Cortex of kidney (tissue), 1 donor: ENCODE measurements at places on chromosomes 3 and 15.

- no peak for DNase-seq
Measured at GRCh38 chr3:32278714-32279113, 40.2 kb downstream of the CMTM8 start.

GRCh38 chr3:9296241-9296640 lies 46.8 kb upstream of the SRGAP3 start:
- no peak for DNase-seq

GRCh38 chr3:187406927-187407326 lies 38.7 kb downstream of the RTP4 start:
- DNase-seq, result no peak

GRCh38 chr15:76181705-76182107 lies 121.9 kb downstream of the TMEM266 start:
- DNase-seq, result no peak

GRCh38 chr15:56886363-56886931 lies 32.0 kb upstream of the TCF12 start:
- DNase-seq, result no peak

- no peak for DNase-seq
Measured at GRCh38 chr3:18901571-18901970, 246.7 kb upstream of the KCNH8 start.

DNA sequence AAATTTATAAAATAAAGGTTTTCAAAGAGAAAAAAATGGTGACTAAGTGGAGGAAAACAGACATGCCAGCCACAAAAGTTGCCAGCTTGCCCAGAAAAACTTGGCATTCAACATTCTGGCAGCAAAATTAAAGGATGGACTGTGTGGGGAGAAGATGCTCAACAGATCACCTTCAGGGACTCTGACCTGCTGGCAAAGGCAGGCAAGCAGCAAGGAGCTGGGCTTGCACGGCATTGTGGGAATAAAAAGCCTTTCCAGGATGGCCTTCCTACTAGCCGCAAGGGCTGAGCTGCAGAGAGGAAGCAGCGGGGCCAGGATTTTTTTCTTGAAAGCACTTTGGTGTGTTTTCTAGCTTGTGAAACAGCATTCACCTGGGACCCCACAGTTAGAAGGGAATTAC lies 101.9 kb upstream of the CACNA2D3 start:
- no peak for DNase-seq

DNA sequence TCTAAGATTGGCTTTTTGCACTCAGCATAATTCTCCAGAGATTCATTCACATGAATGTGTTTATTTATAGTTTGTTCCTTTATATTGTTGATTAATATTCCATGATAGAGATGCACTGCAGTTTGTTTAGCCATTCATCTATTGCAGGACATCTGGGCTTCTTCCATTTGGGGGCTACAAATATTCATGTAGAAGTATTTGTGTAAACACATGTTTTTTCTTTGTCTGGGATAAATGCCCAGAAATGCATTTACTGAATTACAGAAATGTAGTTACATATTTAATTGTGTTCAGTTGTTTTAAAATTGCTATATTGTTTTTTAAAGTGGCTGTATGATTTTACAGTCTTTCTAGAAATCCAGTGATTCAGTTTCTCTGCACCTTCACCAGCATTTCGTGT lies 635.0 kb downstream of the ZIC1 start:
- no peak for DNase-seq

DNA sequence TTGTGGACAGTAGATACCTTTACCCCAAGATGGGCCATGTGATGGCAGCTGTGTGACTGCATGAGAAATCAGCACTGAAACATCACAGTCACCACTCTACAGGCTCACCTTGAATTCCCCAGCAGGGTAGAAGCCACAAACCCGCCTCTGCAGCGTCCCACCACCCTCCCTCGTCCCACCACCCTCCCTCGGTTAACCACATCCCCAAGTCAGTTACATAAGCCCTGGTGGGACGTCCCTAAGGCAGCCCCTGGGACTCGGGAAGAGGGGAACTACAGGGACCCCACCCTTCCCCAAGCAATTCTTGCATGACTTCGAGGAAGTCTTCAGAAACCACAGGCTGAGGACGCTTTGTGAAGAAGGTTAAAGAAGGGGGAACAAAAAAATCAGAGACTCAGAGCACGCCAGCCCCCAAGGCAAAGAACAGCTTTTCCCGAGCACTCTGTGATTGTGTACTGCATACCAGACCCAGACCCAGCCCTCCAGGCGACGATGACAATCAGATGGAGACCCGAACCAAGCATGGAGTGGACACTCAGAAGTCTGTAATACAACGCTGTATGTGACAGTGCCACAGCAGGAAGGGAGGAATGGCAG lies 60.5 kb downstream of the SH3BP5 start:
- DNase-seq, result no peak

DNA sequence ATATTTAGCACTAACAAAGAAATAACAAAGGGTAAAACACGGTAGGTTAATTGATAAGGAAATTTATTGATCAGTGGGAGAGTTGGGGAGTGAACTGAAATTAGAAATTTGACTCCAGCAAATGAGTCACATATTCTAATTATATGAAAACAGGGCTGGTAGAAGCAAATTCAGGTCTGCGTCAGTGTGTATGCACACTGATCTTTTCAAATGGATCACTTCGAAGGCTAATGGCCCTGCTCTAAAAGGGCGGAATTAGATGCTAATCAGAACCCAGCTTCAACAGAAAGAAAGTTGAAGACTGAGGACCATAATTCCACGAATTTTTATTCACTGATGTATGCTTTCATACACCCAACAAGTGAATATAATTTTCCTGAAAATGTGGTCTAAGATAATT lies 762.4 kb upstream of the DPPA4 start:
- no peak for DNase-seq

DNA sequence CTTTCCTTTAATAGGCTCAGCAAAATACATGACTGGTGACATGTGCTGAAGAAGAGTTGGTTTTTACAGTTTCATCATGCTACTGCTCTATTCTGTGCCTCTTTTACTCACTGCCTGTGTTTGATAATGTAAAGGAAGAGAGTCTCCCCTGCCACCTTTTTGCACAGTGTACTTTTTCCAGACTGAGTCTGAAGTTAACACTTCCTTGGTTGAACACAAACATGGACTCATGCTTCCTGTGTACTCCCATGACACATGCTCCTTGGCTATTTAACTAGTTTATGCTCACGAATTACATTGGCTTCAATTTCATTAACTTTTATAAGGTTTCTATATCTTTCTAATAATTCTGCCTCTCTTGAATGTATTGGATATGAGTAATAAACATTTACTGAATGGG lies 396.1 kb downstream of the VGLL3 start:
- no peak for DNase-seq

GRCh38 chr15:63059573-63060216 lies 17.1 kb downstream of the TPM1 start:
- no peak for DNase-seq

- no peak for DNase-seq
Measured at GRCh38 chr15:84604826-84605553, 4.2 kb downstream of the ZSCAN2 start.

GRCh38 chr15:67174446-67174845 lies 80.0 kb downstream of the AAGAB start:
- DNase-seq, result no peak

DNA sequence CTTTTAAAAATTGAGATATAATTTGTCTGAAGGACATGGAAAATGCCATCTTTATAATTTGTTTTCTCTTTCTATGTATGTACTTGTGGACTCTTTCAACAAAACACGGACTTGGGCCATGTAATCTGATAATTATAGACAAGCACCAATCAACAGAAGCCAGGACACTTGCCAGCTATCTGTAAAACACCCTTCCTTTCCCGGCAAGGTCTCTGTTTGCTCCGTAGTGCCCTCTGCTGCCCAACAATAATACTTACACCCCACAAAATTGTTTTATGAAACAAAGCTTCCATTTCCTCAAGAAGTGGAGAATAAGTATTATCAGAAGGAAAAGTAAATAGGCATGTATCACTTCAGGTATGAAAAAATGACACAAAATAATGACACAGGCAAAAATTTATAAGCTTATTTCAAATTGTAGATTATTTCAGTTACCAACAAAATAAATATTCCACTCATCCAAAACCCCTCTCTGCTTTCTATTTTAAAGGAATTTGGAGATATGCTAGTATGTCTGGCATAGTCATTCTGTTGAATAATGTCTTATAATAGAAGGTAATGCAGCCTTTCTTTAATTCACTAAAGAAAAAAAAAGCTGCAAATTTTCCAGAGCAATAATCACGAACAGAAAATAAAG lies 32.8 kb downstream of the MYH15 start:
- DNase-seq, result no peak

DNA sequence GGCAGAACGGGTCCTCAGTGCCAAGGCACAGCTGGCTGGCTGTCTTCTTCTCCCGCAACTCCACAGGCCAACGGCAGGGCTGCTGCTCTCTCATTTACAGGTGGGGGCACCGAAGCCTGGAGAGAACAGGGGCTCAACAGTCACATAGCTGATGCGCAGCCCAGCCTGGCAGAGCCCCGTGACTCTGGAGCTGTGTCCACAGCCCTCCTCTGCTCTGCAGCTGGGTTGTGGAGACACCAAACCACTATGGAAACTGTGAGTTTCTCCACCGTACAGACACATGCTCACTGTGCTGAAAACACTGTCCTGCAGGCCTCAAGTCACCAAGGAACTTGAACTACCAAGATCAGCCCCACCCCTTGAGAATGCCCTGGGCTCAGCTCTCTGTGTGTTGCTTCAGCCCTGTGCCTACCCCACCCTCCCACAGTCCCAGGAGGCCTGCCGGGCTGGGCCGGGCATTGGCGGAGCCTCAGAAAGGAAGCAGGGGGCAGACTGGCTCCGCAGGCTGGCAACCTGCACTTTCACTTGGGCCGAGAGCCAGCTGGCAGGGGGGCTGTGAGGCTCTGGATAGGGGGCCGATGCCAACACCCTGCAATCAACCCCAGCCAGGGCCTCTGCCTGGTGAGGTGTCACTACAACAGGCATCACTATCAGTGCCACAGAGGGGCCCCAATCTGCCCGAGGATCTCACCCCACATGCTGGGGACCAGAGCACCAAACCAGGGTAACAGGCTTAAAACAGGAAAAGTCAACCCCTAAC lies 113.7 kb upstream of the RPL32 start:
- DNase-seq, result no peak

GRCh38 chr3:100629421-100630127 lies 20.2 kb downstream of the ADGRG7 start:
- no peak for DNase-seq

GRCh38 chr3:50358355-50358910 lies 888 bp downstream of the TMEM115 start:
- DNase-seq, result no peak

DNA sequence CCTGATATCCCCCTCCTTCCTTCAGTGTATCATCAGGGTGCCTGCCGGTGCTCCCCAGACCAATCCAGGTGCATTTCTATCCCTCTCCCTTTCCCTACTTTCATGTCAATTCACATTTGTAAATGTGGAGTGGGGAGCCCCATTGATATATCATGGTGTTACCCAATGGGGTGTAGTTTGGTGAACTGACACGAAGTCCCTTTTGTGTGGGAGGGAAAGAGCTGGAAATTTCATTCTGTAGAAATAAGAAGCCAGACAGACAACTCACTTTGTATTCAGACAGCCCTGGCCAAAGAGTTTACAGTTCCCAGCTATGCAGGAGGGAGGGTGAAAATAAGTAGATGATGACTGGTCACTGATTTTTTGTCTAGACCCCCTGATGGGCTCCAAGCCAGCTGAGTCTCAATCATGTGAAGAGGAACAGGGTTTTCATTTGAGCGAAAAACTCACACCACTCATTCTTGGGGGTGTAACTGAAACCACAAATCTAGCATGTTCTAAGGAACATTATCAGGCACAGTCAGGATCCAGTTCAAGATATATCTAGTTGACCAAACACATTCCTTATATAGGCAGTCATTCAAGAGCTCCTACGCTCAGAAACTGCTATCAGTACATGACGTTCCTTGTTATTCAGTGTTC lies 58.9 kb downstream of the LMCD1 start:
- no peak for DNase-seq

- no peak for DNase-seq
Measured at GRCh38 chr3:52280050-52280461, 1.6 kb upstream of the WDR82 start.

GRCh38 chr3:52277972-52278509 lies 408 bp downstream of the WDR82 start:
- no peak for DNase-seq

- no peak for DNase-seq
Measured at GRCh38 chr3:77256584-77257503, 216.9 kb downstream of the ROBO2 start.

- no peak for DNase-seq
Measured at GRCh38 chr3:45719655-45720487, 30.7 kb downstream of the SACM1L start.

GRCh38 chr15:63351170-63351569 lies 30.5 kb downstream of the CA12 start:
- no peak for DNase-seq

DNA sequence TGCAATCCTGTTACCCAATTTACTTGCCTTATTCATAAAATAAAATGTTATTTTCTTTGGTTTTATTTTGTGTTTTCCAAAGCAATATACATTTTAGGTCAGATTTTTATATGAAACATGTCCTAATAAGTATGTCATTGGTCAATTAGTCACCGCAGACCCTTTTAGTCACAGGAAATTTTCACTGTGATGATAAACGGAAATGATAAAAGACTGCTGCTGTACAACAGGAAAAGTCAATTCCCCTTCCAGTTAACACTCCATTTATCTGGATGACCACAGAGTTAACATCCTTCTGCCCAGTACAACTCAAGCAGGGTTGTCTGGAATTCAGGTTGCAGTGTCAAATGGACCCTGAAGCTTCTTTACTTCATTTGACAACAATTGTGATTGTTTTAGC lies 175.2 kb downstream of the LSAMP start:
- no peak for DNase-seq
